ENCODE measurements at places on chromosomes 2 and 18. TPM values are rescaled to one million over a fixed set of nuclear protein-coding genes. Genes with fewer than 3 reads are reported as not detected.

- no peak overlapping the region for H3K27ac ChIP-seq
- no peak overlapping the region for H3K4me3 ChIP-seq
- no peaks in the 10 kb centered on the region for H3K36me3 ChIP-seq
- no peaks in the 10 kb centered on the region for H3K27me3 ChIP-seq
- H3K4me1 ChIP-seq = no peaks in the 10 kb centered on the region
- no peak for DNase-seq
Observed at GRCh38 chr2:193326296-193326695, 1131.6 kb upstream of the TMEFF2 start.

Gene SLC1A4
- 75.1 TPM for total RNA-seq

- DNase-seq = no peak
- H3K4me3 ChIP-seq = no peak overlapping the region
- no peaks in the 10 kb centered on the region for H3K27me3 ChIP-seq
- no peak overlapping the region for H3K27ac ChIP-seq
- H3K4me1 ChIP-seq = no peaks in the 10 kb centered on the region
- H3K36me3 ChIP-seq = no peaks in the 10 kb centered on the region
Observed at GRCh38 chr18:10312326-10313015, 142.0 kb upstream of the APCDD1 start.

Gene MYO5B
- not detected for total RNA-seq

DNA sequence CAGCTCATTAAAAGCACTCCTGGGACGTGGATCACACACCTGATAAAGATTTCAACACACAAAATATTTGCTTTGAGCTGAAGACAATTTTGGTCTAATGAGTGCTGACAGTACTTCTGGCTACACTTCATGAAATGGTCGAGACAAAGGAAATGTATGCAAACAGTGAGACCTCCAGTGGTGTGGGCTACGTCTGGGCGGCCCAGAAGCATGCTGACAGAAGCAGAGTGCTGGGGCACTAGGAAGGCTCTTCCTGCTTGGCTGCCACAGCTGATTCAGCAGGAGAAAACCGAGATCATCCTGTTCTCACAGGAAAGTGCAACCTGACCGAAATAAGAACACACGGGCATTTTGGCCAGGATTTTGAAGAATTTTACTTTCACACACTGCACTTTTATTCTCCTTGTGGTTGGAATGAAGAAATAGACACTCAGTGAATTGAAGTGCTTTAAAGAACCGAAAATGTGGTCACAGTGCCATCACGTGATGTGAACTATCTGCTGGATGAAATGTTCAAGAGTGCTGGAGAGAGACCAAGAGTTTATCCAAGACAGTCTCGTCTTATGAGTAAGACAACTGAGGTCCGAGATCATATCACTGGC, 149.5 kb downstream of the CCBE1 start:
- no peak for DNase-seq
- H3K4me1 ChIP-seq = no peaks in the 10 kb centered on the region
- peaks cover 1% of the 10 kb centered on the region for H3K27me3 ChIP-seq
- no peaks in the 10 kb centered on the region for H3K36me3 ChIP-seq

Gene SIGLEC15
- total RNA-seq = not detected

GRCh38 chr18:59139291-59139614, 431 bp upstream of the SEC11C start:
- H3K27ac ChIP-seq = peak overlapping the region; percentile 84
- peaks cover 11% of the 10 kb centered on the region for H3K27me3 ChIP-seq
- peak; percentile 93 for DNase-seq
- peaks cover 5% of the 10 kb centered on the region for H3K36me3 ChIP-seq
- peaks cover 38% of the 10 kb centered on the region for H3K4me1 ChIP-seq

Gene FOXD4L1
- total RNA-seq = 0.18 TPM

GRCh38 chr2:52934323-52934898, 833.2 kb upstream of the CHAC2 start:
- H3K27ac ChIP-seq = no peak overlapping the region
- H3K4me3 ChIP-seq = no peak overlapping the region
- H3K27me3 ChIP-seq = no peaks in the 10 kb centered on the region
- H3K4me1 ChIP-seq = peaks cover 13% of the 10 kb centered on the region
- no peak for DNase-seq

- H3K27me3 ChIP-seq = peaks cover 44% of the 10 kb centered on the region
- H3K36me3 ChIP-seq = no peaks in the 10 kb centered on the region
- H3K4me1 ChIP-seq = no peaks in the 10 kb centered on the region
- DNase-seq = peak; percentile 17
- H3K27ac ChIP-seq = no peak within 1 kb of the TSS
Observed at GRCh38 chr2:210224941-210225672, at the start of gene ACADL. ACADL (minus strand) TSS chr2:210225447; CDS start chr2:210225263, 184 bp downstream.

DNA sequence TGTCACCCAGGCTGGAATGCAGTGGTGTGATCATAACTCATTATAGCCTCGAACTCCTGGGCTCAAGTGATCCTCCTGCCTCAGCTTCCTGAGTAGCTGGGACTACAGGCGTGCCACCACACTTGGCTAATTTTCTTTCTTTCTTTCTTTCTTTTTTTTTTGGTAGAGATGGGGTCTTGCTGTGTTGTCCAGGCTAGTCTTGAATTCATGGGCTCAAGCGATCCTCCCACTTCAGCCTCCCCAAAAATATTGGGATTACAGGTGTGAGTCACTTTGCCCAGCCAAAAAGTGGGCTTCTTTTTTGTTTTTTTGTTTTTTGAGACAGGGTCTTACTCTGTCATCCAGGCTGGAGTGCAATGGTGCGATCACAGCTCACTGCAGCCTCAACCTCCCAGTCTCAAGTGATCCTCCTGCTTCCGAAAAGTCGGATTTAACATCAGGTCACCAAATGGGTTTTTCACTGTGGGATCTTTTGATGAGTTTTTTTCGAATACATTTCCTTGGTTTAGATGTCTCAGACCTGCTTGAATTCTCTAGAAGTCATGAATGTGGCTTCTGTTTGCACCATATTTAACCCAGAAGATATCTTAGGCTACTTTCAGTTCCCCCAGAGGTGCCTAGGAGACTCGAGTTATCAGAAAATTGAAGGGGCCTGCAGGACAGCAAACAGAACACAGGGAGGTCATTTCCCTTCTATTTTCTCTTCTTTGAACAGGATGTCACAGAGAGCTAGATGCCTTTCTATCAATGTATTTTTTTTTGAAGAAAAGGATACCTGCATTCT, 8.9 kb downstream of the RAB31 start:
- peaks cover 65% of the 10 kb centered on the region for H3K27me3 ChIP-seq
- H3K27ac ChIP-seq = no peak overlapping the region
- DNase-seq = no peak
- peaks cover 7% of the 10 kb centered on the region for H3K4me1 ChIP-seq
- no peaks in the 10 kb centered on the region for H3K36me3 ChIP-seq
- no peak overlapping the region for H3K4me3 ChIP-seq

- no peak overlapping the region for H3K27ac ChIP-seq
- no peaks in the 10 kb centered on the region for H3K4me1 ChIP-seq
- DNase-seq = no peak
- no peak overlapping the region for H3K4me3 ChIP-seq
Observed at GRCh38 chr18:77876319-77876865, 626.7 kb downstream of the GALR1 start.

Gene SAG
- not detected for total RNA-seq

DNA sequence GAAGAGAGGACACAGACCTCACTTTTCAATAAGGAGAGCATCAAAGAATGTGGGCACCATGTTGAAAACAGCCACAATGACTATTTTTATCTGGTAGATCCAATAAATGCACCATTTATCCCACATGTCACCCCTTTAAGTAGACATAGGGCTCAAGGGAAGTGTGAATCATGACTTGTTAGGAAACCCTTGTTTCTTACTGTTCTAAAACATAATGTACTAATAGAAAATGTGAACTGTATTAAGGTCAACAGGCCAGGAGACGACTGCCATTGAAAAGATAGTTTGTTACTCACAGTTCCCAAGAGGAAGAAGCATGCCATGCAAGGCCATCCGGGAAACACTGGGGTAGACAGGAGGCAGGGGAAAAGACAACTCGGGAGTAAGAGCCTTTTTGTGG, 137.7 kb downstream of the EN1 start:
- H3K4me1 ChIP-seq = no peaks in the 10 kb centered on the region
- H3K36me3 ChIP-seq = no peaks in the 10 kb centered on the region
- no peak overlapping the region for H3K27ac ChIP-seq
- no peak overlapping the region for H3K4me3 ChIP-seq
- no peak for DNase-seq

Gene NCOA1
- 16.6 TPM for total RNA-seq

GRCh38 chr2:234495251-234496054, 1.4 kb downstream of the ARL4C start:
- H3K4me1 ChIP-seq = peaks cover 36% of the 10 kb centered on the region
- peak overlapping the region; percentile 99 for H3K4me3 ChIP-seq
- H3K36me3 ChIP-seq = peaks cover 70% of the 10 kb centered on the region
- H3K27ac ChIP-seq = peak overlapping the region; percentile 100

- H3K27ac ChIP-seq = no peak overlapping the region
- H3K36me3 ChIP-seq = no peaks in the 10 kb centered on the region
- no peak for DNase-seq
- H3K4me1 ChIP-seq = peaks cover 2% of the 10 kb centered on the region
- H3K27me3 ChIP-seq = peaks cover 13% of the 10 kb centered on the region
Observed at GRCh38 chr2:10934308-10934978, 22.7 kb downstream of the KCNF1 start.

GRCh38 chr2:213078686-213079085, 72.7 kb downstream of the IKZF2 start:
- H3K4me1 ChIP-seq = no peaks in the 10 kb centered on the region
- H3K36me3 ChIP-seq = no peaks in the 10 kb centered on the region
- H3K27ac ChIP-seq = no peak overlapping the region
- DNase-seq = no peak
- H3K4me3 ChIP-seq = no peak overlapping the region
- peaks cover 1% of the 10 kb centered on the region for H3K27me3 ChIP-seq

DNA sequence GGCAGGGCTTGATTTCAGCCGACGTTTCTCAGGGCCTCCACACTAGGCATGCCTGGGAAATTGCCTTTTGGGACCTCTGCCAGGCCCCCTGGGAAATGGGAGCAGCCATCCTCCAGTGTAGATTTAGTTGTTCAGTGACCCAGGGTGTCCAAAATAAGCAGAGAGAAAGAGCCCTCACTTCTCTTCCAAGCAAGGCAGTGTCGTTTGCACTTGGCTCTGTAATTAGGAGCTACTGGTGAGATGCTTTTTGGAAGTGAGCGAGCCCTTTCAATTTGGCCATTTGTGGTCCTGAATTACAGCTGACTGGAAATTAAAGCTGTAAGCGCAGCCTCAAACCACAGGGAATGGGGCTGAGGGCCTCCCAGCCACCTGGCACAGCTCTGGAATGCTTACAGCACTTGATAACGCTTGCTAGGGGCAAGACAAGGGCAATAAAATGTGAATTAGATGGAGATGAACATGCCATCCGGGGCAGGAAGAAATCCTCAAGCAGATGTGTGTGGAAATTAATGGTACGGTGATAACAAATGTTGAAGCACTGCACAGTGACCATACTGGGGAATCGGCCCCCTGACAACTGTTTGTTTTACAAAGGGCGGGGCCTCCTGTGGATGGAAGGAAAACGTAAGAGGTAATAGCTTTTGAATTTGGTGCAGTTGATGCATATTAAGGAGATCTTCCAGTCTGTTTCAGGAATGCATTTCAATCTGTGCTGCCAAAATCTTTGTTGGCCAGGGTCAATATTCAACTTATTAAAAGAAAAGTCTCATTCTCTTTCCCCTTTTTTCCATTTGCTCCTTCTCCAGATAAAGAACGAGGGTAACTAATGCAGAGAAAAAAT, 173.1 kb downstream of the UXS1 start:
- DNase-seq = no peak
- H3K4me3 ChIP-seq = no peak overlapping the region
- H3K27ac ChIP-seq = no peak overlapping the region
- no peaks in the 10 kb centered on the region for H3K36me3 ChIP-seq
- H3K27me3 ChIP-seq = peaks cover 8% of the 10 kb centered on the region

- no peaks in the 10 kb centered on the region for H3K27me3 ChIP-seq
- no peak overlapping the region for H3K4me3 ChIP-seq
- no peaks in the 10 kb centered on the region for H3K4me1 ChIP-seq
- H3K36me3 ChIP-seq = no peaks in the 10 kb centered on the region
Observed at GRCh38 chr2:121185571-121186074, 99.4 kb downstream of the TFCP2L1 start.

DNA sequence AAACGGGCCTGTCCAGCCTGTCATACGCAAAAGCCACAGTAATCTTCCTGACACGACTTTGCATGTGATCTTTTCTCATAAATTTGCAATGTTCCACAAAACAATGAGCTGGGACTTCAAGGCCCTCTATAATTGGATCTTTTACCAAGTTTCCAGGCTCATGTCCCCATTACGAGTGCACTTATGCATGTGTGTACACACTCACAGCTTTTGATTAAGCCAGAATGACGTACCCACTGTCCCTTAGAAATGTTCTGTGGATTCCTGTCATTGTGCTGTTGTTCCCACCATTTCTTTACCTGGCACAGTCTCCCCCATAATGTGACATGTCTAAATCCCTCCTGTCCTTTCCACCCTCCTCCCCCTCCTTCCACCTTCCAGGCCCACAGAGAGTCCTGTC, 19.7 kb upstream of the TMEM247 start:
- peaks cover 16% of the 10 kb centered on the region for H3K4me1 ChIP-seq
- H3K4me3 ChIP-seq = no peak overlapping the region
- H3K27me3 ChIP-seq = peaks cover 1% of the 10 kb centered on the region
- no peak for DNase-seq
- H3K27ac ChIP-seq = no peak overlapping the region
- no peaks in the 10 kb centered on the region for H3K36me3 ChIP-seq

DNA sequence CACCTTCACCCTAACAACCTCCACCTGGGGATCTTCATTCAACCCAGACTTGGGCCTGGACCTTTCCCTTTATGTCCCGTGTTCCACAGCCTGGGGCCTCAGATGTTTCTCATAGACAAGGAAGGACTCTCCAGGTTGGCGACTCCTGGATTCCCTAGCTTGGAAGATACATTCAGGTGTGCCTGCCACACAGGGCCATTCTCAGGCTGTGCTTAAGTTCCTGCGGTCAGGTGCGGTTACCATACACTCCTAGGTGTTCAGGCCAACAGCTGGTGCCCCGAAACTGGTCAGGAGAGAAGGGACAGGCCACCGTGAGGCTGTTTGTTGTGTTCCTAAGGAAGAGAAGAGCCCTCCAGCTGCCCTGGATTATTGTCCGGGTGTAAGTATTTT, 15.6 kb downstream of the SLC4A3 start:
- no peak overlapping the region for H3K27ac ChIP-seq
- H3K4me1 ChIP-seq = peaks cover 6% of the 10 kb centered on the region
- DNase-seq = no peak
- H3K36me3 ChIP-seq = no peaks in the 10 kb centered on the region
- peaks cover 7% of the 10 kb centered on the region for H3K27me3 ChIP-seq
- H3K4me3 ChIP-seq = no peak overlapping the region

Data from activated CD4-positive, alpha-beta memory T cell treated with anti-CD3 and anti-CD28 coated beads, Interleukin-2, amount 10 ng/mL, durations not matched to agents 7 days and 5 days (primary cell).